ENCODE measurements at places on chromosomes 11 and 22.
A peak's percentile ranks its signal among the peaks of the same experiment; 100 is the strongest.

DNA sequence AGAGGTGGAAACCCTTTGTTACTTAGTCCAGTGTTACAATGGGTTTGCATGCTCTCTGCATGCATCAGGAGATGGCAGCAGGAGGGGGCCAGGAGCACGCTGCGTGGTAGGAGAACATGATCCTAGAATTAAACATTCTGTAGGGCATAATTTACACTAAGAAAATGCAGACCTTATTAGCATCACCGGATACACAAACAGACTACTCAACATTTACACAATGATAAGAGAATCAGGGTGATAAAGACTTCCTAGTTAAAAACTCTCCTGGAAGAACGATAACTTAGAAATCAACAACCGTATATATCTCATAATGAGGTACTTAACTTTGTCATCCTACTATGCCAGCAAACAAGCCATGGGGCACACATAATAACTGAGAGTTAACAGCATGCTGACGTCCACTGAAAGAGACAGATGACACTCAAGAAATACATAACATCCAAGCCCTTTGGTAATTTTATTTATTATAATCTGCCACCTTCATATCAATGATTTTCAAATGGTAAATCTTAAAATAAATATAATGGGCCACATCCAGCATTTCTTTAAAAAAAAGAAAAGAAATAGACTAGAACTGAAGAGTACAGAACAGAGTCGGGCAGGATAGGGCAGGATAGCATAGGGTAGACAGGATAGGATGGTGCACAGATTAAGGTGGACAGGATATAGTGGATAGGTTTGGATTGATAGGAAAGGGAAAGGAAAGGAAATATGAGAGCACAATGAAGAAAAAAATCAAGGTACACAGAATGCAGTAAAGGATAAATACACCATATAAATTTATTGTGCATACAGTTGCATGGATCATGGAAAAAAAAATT, 27.5 kb downstream of the CADM1 start:
- no peak for DNase-seq

- DNase-seq: peak; percentile 86
Observed at GRCh38 chr22:17084554-17085276, at the start of gene IL17RA. Gene IL17RA (plus strand): TSS chr22:17085000. CDS start chr22:17085092, 92 bp downstream.

- DNase-seq: no peak
Observed at GRCh38 chr11:128550261-128550821, 37.0 kb downstream of the ETS1 start.

GRCh38 chr22:42399315-42400271, 32.6 kb downstream of the NFAM1 start:
- no peak for DNase-seq

DNA sequence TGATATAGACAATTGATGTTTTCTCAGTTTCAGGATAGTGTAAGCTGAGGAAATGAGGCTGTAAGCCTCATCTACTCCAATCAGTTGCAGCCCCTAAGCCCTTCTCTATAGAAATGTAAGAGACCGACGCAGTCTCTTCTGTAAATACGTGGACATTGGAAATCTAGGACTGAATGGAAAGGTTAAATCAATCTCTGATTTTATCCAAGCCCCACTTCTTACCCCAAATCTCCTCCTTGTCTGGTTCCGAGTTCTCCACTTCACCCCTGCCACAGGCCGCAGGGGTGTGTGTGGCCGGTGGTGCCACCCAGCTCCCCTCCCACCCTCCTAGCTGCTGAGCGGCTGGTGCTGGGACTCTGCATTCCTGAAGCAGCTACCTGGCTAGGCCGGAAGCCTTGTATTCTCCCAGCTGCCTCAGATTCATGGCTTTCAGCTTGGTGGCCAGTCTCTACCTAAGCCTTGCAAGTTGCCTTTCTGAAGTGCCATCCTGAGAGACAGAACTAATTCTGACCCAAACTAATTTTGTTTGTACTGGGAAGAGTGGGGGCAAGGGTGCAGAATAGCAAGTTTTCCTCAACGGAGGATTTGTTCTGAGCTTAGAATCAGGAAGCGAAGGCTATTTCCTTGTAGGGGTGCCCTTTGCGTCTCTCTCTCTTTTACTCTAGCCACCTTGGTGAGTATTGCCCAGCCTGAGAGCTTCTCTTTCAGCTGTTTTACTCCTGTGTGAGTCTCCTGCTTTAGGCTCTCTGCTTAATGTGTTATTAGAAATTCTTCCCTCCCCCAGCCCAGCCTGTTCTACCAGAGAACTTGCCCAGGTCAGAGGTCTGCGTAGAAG, 749 bp downstream of the VWA5A start:
- no peak for DNase-seq

DNA sequence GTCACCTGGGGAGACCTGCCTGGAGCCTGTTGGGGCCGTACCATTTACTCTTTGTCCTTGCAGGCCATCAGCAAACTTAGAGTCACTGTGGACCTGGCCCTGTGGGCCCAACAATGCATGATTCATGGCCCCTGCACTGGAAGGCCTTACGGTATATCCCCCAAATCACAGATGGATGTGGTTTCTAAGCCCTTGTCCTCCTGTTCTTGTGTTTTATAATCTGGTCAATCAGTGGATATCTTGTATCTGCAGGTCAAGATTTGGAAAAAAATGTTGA, 6.2 kb downstream of the TSKU start:
- DNase-seq: no peak

DNA sequence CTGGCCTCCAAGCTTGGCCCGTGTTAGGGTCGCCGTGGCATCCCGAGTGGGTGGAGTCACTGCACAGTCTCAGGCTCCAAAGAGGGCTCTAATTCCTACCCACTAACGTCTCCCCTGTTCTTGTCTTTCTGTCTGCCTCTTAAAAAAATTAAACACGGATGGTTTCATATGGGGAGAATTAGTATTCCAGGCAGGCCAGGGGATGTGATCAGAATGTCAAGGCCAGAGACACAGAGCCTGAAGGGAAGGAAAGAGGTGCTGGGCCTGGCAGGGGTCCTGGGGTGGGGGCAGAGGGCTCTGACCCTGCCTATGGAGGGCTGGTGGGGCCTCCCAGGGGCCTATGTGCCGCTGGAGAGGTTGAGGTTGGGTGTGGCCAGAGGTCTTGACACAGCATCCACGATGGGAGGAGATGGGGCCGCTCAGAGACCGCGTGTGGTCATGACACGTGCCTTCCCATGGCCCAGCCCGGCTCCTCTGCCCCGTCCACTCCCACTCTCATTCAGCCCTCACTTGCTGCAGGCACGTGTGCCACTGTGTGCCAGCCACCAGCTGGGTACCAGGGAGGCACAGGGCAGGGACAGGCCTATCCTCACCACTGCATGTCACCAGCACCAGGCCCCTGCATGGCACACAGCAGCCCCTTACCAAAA, 56.5 kb downstream of the FLRT1 start:
- DNase-seq: no peak

All from HTR-8/SVneo (cell line).